A549 treated with AZD2906 at 1 μM for 4 hours (cell line): ENCODE measurements at places on chromosomes 13 and 19. TPM values are rescaled to one million over a fixed set of nuclear protein-coding genes. Genes with fewer than 3 reads are reported as not detected.

USP12 gene
- total RNA-seq, result 13.9 to 17.8 TPM (median 17.4 TPM) in 5 replicates

PTGER1 gene
- 0.07 to 0.15 TPM (median 0.12 TPM) in 3 of 5 replicates, not detected in the others for total RNA-seq

LACC1 gene
- total RNA-seq, result 3.2 to 4.8 TPM (median 3.5 TPM) in 5 replicates

B3GNT8 gene
- total RNA-seq, result 0.05 to 0.13 TPM (median 0.13 TPM) in 3 of 5 replicates, not detected in the others

CYP4F12 gene
- 2.0 to 2.8 TPM (median 2.5 TPM) in 5 replicates for total RNA-seq

ZNF358 gene
- 16.8 to 19.5 TPM (median 18.6 TPM) in 5 replicates for total RNA-seq

ZIC5 gene
- total RNA-seq, result 2.1 to 2.4 TPM (median 2.2 TPM) in 5 replicates
